ENCODE measurements at places on chromosomes 13 and 19.
A peak's percentile ranks its signal among the peaks of the same experiment; 100 is the strongest.

- DNase-seq, result peak; percentile 83
Measured at GRCh38 chr13:31209172-31209840, 9.5 kb downstream of the B3GLCT start.

- DNase-seq, result peak; percentile 70
Measured at GRCh38 chr13:27919934-27920676, at the start of gene PDX1. Gene PDX1 (plus strand): TSS chr13:27920000. CDS start chr13:27920139, 139 bp downstream.

DNA sequence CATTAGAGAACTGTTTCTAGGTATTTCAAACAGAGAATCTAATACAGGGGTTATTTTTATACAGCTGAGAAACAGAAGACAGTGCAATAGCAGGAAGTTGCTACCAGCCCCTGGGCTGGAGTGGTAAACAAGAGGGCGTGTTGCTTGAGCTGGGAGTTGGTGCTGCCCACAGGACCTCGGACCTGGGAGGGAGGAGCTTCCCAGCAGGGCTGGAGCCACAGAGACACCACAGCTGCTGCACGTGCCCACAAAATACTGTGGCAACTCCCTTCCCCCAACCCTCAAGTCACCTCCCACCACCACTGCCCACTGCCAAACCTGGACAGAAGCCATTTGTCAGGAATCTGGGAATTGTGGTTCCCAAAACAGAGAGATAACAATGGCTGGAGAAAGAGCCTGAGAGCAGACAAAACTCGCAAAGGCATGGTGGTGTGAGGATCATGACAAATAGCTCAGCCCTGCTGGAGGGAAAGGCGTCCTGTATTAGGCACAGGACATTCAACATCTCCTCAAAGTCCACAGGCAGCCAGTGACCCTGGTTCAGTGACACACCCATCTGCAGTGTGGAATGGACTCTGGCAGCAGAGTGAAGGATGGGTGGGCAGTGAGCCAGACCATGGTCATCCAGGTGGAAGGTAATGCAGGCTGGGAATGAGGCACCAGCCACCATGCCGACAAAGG, 57.2 kb downstream of the SPATA13 start:
- DNase-seq, result no peak

DNA sequence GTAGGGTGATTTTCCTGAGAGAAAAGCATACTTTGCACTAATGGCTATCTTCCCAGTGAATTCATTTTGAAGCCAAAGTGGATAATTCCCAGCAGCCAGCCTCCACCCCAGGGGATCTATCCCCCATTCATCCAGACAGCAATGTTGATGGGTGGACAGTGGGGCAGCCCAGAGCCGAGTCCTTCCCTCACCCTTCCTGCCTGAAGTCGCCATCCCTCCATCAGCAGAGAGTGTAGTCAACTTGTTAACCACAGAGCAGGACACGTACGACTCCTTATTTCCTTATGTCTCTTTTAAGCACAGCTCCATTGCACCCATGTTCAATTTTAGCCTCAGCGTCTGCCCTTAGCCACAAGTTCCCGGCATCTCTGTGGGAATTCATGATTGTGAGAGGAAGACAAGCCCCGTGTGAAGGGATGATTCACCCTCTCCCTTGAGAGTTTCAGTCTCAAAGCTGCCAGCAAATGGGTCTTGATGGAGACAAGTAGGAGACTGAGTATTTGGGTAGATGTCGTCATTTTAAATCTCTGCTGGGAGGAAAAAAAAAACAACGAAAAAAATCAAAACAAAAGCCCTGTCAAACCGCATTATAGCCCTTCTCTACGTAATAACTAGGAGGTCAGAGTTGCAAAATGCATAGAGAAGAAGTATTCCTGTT, 58.3 kb upstream of the MEDAG start:
- no peak for DNase-seq

- DNase-seq, result no peak
Measured at GRCh38 chr13:100484702-100485101, 103.9 kb downstream of the GGACT start.

GRCh38 chr19:45350477-45351058, 10.0 kb downstream of the KLC3 start:
- DNase-seq, result peak; percentile 32

- DNase-seq, result no peak
Measured at GRCh38 chr13:45240143-45240542, 39.3 kb upstream of the KCTD4 start.

- no peak for DNase-seq
Measured at GRCh38 chr13:34608331-34608730, 333.7 kb upstream of the NBEA start.

GRCh38 chr13:31477961-31478360, 261.4 kb upstream of the RXFP2 start:
- no peak for DNase-seq

- no peak for DNase-seq
Measured at GRCh38 chr19:18637673-18638630, 1.1 kb downstream of the KLHL26 start.

- DNase-seq, result no peak
Measured at GRCh38 chr13:76723551-76724232, 162.5 kb downstream of the KCTD12 start.

Measured in SK-N-SH (cell line).